ENCODE measurements at places on chromosomes 5 and 9.
A peak's percentile ranks its signal among the peaks of the same experiment; 100 is the strongest.

GRCh38 chr5:127492854-127493738, 24.3 kb upstream of the PRRC1 start:
- peak; percentile 25 for DNase-seq

- no peak for DNase-seq
These were observed 240.9 kb downstream of the GAS1 start for GRCh38 chr9:86706391-86706790.

- DNase-seq: no peak
These were observed 34.1 kb upstream of the GDNF start for GRCh38 chr5:37873988-37874387.

- DNase-seq: peak; percentile 62
These were observed 141.6 kb downstream of the BOD1 start for GRCh38 chr5:173474881-173475287.

GRCh38 chr9:123445116-123445515, 89.1 kb downstream of the CRB2 start:
- DNase-seq: no peak

DNA sequence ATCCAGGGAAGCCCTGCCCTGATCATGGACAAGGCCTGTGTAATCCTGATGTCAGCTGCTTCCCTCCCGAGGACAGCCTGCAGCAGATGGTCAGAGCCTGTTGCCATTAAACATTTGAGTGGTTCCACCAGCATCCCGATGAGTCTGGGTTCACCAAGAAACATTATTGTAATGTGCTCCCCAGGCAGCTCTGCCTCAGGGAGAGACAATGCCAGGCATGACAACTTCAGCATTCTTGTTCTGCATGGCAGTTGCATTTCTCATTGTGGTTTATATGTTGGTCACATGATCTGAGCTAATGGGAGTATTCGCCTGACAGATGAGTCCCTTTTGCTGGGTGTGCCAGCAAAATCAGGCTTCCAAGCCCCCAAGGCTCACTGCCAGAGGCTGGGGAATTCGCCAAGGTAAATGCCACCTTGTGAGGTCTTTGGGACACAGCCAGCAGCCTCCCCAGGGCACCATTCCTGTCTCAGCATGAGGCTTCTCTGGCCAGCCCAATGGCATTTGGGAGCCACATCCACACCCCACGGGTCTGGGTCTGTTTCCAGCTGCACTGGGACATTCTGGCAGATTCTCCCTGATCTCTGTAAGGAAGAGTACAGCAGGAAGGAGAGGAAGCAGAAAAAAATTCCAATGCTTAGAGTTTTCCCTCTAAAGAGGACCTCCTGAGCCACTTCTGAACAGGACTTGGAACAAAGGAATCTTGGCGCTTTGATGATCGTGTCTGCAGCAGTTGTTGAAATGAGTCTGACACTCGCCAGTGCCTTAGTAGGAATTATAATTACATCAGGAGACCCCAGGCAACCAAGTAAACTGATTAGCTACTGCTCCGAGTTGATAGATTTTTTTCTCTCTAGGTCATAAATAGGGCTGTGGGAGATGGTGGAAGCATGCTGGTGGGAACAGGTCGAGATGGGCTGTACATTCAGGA, 18.7 kb downstream of the KCNIP1 start:
- peak; percentile 81 for DNase-seq

DNA sequence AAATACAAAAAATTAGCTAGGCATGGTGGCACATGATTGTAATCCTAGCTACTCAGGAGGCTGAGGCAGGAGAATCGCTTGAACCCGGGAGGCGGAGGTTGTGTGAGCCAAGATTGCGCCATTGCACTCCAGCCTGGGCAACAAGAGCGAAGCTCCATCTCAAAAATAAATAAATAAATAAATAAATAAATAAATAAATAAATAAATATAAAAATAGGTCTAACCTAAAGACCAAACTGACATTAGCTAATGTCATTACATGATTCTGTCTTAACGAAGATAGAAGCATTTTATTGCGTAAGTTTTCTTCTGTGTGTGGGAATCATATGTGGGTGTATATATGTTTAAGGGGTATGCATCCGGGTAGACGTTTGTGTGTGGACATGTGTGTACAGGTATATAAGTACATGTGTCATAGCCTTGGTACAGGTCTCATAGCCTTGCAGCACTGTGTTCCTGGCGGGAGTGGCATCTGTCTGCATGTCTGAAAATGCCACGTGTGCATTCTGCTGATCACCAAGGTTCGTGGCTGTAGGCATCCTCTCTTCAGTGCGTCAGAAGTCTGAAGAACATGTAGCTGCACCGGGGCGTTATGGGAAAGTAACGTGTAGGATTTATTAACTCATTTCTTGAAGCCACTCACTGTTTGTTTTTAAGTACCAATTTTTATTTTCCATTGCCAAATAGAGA, 298.1 kb downstream of the NR3C1 start:
- no peak for DNase-seq

DNA sequence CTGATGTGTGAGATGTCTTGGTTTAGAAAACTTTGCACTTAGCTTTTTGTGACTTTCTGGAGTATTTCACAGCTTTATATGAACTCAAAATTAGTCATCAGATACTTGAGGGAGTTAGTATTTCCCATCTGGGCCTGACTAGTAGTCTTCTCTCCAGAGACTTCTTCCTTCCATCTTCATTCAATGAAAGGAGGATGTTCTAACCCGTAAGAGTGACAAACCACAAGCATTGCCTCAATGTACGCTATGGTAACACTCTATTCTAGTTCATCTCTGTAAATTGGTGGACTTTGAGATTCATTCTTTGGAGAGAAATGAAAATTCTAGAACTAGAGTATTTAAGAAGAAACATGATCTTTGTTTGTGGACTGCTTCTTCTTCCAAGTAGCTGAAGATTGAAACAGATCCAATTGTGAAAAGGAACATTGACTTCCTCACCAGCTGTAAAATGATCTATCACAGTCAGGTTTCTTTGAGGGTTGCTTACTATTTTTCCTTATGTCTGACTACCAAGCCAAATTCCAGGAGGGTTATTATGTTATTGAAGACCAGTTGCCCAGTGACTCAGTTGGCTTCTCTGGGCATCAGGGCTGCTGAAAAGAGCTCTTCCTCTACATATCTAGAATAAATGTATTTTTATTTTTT, 157.6 kb downstream of the SLC12A2 start:
- no peak for DNase-seq

DNA sequence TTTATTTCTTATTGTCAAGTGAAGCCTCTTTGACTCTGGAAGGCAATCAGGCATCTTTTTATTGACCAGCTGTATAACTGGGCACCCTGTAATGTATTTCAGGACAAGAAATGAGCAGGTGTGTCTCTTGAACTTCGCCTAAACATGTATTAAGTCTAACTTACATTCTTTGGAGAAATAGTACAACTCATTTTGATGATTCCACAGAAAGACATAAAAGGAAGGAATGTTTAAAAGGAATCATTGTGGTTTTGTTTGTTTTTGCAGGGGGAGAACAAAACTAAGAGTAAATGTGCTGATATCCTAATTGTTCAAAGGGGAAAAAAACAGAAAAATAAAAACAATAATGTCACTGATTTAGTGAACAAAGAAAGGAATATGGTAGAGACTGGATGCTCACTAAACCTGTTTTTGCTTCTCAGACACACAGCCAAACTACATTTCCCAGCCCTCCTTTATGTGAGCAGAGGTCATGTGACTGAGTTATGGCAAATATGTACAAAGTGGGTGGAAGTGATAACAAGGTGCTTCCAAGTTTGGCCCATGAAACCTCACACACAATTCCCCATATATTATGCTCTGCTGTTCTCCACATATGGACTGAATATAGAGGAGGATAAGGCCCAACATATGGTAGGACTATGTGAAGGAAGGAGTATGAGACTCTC, 150.6 kb upstream of the ACOT12 start:
- no peak for DNase-seq

DNA sequence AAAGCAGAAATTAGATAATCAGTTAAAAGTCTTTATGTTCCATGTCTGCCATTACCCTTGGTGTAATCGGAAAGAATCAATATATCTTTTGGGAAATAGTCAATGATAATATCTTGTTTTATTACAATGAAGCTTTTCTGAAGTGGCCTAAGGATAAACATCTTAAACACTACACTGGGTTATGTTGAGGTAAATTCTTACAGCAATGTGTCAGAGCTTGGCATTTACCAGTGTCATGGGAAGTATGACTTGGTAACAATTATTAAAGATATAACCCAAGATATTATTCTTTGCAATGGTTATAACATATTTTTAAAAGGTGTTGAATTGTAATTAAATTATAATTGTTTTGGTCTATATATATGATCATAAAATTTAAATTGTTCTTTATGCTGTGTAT, 84.7 kb downstream of the CFAP95 start:
- no peak for DNase-seq

GRCh38 chr5:5888284-5888683, 465.8 kb downstream of the ICE1 start:
- no peak for DNase-seq

GRCh38 chr5:134175921-134176510, 734 bp downstream of the SKP1 start:
- peak; percentile 56 for DNase-seq

GRCh38 chr5:122694884-122695283, 80.0 kb upstream of the SNX2 start:
- no peak for DNase-seq

DNA sequence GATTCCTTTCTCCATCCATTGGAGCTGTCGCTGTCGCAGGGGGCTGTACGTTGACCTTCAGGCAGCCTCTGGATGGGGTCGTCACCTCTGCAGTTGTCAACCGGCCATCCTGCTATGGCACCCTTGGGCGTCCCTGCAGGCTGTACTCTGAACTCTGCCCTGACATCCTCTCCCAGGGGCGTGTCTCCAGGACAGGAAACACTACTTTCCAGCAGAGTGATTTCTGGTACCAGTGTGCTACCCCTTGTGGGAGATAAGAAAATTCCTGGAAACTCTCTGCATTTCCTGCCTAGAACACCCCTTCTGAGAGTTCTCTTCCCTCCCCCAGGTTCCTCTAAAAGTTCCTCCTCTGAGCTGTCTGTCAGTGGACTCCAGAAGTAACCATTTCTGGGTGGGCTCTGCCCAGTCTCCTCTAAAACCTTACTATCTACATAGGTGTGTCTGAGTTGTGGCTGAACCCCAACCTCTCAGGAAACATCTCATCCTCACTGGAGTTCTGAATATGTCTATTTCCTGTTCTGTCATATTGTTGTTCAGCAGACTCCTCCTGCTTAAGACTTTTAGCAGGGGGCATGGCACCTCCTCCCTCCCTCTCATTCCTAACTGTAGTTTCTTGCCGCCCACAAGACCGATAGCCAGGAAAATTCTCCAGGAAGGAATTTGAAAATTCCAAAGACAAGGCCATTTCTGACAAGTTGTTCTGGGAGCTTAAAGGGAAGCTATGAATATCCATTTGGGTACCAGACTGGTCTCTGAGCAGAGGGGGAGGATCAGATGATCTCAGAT, 145.3 kb upstream of the RASEF start:
- DNase-seq: no peak

GRCh38 chr9:2157277-2158110, 142.3 kb downstream of the SMARCA2 start:
- DNase-seq: peak; percentile 78

DNA sequence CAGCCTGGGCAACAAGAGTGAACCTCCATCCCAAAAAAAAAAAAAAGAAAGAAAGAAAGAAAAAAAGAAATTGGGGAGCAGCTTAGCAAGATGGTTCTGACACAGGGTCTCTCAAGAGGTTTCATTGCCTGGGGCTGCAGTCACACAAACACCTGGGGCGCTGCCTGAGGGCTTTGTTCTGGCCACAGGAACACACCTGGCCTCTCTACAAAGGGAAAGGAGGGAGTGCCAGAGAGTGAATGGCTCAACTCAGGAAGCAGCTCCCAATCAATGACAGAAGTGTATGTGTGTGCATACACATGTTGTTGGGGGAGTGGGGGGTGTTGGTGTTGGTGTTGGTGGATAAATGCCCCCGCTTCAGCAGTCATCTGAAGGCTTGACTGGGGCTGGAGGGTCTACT, 32.4 kb upstream of the CTNNA1 start:
- no peak for DNase-seq

GRCh38 chr9:134327671-134328231, 1.5 kb downstream of the RXRA start:
- DNase-seq: no peak

GRCh38 chr5:140011297-140011802, 31.7 kb downstream of the NRG2 start:
- no peak for DNase-seq

DNA sequence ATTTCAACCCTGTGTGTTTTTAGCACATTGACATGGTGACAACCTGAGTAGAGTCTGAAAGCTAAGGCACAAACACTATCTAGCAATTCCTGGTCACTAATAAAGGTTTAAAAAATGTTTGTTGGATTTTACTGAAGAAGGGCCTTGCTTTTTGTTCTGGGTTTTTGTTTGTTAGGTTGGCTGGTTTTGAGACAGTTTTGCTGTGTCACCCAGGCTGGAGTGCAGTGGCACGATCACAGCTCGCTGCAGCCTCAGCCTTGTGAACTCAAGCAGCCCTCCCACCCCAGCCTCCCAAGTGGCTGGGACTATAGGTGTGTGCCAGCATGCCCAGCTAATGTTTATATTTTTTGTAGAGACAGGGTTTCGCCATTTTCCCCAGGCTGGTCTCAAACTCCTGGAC, 39.0 kb downstream of the PRKACG start:
- DNase-seq: no peak

DNA sequence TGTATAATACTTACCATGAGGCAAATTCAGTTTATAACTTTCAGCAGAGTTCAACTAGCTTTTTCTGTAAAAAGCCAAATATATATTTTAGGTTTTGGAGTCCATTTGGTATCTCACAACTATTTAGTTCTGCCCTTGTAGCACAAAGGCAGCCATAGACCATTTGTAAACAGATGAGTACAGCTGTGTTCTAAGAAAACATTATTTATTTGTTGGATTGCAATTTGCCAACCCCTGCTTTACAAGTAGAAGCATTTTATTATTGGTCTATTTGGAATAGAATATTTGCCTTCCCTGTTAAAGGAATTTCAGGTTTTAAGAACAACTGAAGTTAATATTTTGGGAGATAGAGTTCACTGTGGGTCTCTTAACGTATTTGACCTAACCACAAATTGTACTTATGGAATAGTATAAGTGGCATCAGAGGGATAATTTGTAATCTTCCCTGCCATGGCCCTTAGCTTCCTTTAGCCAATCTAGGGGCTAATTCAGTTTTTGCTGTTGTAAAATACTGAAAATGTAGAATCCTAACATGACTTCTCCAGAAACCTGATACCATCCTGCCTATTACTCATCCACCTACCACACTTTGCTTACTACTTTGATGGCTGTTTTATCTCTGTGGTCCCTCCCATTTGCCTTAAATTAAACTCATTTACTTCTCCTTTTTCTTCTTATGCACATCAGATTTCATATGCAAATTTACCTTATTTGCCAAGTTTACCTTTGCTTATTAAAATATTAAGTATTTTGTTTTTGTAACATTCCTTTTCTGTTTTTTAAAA, 109.2 kb downstream of the DMXL1 start:
- DNase-seq: no peak

GRCh38 chr9:7443541-7443940, 356.0 kb downstream of the DMAC1 start:
- DNase-seq: no peak

GRCh38 chr5:132090107-132090506, 16.5 kb downstream of the CSF2 start:
- DNase-seq: peak; percentile 64

GRCh38 chr9:82923092-82923911, 139.6 kb downstream of the RASEF start:
- DNase-seq: no peak

GRCh38 chr5:78404682-78405293, 44.4 kb downstream of the SCAMP1 start:
- DNase-seq: no peak
